ENCODE measurements at places on chromosomes 2 and 18. TPM values are rescaled to one million over a fixed set of nuclear protein-coding genes. Genes with fewer than 3 reads are reported as not detected.

GRCh38 chr2:163613266-163613731 is 122.5 kb downstream of the FIGN start:
- no peak for DNase-seq

- no peak for DNase-seq
Measured at GRCh38 chr2:28134857-28135256, 244.3 kb downstream of the BABAM2 start.

DNA sequence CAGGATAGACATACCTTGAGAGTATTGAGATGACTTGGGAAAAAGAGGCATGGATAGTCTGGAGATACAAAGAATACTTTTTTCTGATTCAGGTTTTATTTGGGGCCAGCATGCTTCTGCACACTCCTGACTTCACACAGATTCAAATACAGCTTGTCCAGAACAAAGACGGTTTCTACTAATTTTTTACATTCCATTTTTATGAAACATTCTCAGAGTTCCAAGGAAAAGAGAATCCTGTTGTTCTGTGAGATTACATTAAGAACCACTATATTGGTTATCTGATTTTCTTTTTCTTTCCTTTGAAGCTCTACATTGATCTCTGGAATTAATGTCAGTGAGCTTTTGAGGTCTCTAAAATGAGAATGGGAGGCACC is 41.0 kb downstream of the PTPRM start:
- DNase-seq: no peak

DNA sequence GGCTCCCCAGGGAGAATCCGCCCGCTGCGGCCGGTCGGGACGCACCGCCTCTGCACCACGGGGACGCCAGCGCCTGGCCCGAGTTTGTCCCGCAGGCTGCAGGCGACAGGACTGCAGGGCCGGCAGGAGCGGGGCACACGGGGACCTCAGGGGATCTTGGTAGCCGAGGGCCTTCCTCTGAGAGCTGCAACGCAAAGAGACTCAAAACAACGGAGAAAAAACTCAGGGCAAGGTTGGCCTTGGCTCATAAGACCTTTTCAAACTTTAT is 79.7 kb downstream of the ARHGEF4 start:
- DNase-seq: no peak

- DNase-seq: no peak
Measured at GRCh38 chr2:164438490-164439205, 182.6 kb downstream of the GRB14 start.

GRCh38 chr18:6963452-6964097 is 154.0 kb downstream of the LAMA1 start:
- no peak for DNase-seq

DNA sequence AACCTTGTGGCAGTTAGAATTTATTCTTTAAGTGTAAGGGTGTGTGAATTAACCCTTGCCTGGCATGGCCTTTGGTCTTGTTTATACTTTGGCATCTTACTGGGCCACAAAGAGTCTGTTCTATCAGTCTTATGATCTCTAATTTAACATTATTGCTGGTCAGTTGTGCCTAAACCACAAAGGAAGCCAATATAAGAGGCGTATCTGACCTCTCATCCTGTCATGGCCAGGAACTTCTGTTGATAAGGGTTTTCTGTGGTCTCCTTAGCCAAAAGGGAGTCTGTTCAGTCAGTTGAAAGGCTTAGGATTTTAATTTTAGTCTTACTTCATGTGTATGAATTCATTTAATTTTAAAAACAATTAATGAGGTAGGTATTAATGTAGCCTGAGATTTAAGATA is 127.2 kb downstream of the LRRTM4 start:
- no peak for DNase-seq

DNA sequence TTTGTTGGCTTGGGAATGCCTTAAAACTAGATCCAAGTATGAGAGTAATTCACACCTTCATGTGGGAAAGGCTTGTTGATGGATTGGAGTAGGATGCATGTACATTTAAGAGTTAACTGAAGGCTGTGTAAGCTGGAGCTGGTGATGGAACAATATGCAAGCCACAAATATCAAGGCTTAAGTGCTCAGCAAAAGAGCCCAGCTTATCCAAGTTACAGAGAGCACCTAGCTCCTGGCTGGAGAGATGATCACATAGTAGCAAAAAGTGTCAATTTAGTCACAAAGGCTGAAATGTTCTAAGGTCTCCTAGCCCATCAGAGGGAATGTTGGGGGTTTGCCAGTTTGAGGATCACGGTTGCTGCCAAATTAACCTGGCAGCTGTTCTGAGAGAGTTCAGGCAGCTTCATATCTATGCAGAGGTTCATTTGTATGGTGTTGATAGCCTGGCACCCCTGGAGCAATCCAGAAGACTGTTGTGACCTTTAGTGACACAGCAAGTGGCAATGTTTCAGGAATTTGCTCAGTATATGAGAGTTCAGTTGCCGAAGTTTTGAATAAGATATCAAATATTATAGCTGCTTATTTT is 228.2 kb downstream of the DOK6 start:
- no peak for DNase-seq

LAMA1 gene
- 7.5 TPM for total RNA-seq

- DNase-seq: no peak
Measured at GRCh38 chr18:58955001-58955400, 90.3 kb downstream of the ZNF532 start.

SKA1 gene
- total RNA-seq: 29.4 TPM

CSRNP3 gene
- total RNA-seq: 1.5 TPM

- peak; percentile 94 for DNase-seq
Measured at GRCh38 chr2:153059338-153060052, 341.1 kb downstream of the ARL6IP6 start.

LRRTM1 gene
- total RNA-seq: not detected

RIT2 gene
- not detected for total RNA-seq

C2orf42 gene
- total RNA-seq: 10.0 TPM

SIX3 gene
- not detected for total RNA-seq

- DNase-seq: no peak
Measured at GRCh38 chr2:239184968-239185903, 215.6 kb downstream of the HDAC4 start.

C2orf72 gene
- total RNA-seq: not detected

GRCh38 chr2:140247451-140248195 is 1467.4 kb upstream of the NXPH2 start:
- DNase-seq: no peak

PARD6G gene
- 18.0 TPM for total RNA-seq

DNA sequence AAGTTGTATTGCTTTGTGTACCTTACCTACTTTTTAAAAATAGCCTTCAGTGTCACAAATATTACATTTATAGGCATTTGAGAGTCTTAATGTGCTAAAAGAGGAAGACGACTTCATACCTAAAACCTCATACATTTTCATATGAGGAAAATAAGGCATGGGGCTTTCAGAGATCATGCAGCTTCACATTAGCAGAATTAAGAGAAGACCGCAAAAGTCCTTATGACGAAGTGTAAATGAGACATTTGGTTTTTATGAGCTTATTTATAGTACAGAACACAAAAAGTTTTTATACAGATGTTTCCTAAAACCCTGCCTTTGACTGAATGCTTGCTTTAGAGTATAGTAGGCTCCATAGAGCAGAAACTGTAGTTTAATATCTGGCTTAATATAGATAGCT is 10.1 kb upstream of the CCDC138 start:
- no peak for DNase-seq

SCG2 gene
- total RNA-seq: 0.14 TPM

MROH2A gene
- 0.11 TPM for total RNA-seq

CFC1 gene
- not detected for total RNA-seq

MRPL30 gene
- total RNA-seq: 37.0 TPM

NT5C1B gene
- not detected for total RNA-seq

SERPINB12 gene
- 0.07 TPM for total RNA-seq

DNA sequence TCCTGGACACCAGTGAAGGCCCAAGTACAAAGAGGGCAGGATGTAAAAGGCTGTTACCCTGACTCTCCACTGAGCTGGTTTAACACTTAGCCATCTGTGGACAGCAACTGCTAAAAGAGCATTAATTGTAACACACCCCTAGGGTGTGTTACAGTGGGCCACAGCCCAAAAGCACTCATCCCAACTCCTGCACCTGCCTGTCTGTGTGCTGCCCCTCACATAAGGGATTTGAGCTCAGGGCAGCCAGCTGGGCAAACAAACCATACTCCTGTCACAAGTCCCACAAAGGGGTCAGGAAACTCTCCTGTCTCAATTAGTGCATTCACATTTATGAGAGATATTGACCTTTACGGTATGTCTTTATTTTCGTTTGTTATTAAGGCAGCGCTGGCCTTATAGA is 833.1 kb upstream of the NXPH2 start:
- no peak for DNase-seq

- no peak for DNase-seq
Measured at GRCh38 chr2:235495373-235496238, 1.8 kb downstream of the AGAP1 start.

CNDP1 gene
- not detected for total RNA-seq

Data from foreskin keratinocyte (primary cell).